ENCODE measurements at places on chromosomes 2 and 18.

GRCh38 chr18:57542812-57543427 lies 43.6 kb downstream of the FECH start:
- no peak for DNase-seq

- DNase-seq: no peak
Measured at GRCh38 chr2:32820088-32820487, 126.7 kb upstream of the LTBP1 start.

DNA sequence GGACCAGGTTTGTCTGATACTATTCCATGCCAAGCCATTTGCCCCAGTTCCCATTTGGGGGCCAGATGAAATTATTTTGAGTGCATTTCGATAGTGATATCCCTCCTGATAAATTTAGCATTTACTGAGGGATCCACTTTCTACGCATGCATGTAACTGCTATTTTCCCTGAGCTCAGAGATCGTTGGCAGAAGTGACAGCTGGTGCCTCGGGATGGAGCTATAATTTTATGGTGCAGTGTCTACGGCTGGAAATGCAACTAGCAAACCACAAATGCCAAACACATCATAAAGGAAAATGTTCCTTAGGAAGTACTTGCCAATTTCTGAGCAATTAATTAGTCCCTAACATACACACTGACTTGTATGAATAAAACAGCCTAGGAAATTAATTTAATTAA lies 254.8 kb downstream of the SLC8A1 start:
- no peak for DNase-seq

GRCh38 chr18:44846450-44846849 lies 165.8 kb downstream of the SETBP1 start:
- no peak for DNase-seq

DNA sequence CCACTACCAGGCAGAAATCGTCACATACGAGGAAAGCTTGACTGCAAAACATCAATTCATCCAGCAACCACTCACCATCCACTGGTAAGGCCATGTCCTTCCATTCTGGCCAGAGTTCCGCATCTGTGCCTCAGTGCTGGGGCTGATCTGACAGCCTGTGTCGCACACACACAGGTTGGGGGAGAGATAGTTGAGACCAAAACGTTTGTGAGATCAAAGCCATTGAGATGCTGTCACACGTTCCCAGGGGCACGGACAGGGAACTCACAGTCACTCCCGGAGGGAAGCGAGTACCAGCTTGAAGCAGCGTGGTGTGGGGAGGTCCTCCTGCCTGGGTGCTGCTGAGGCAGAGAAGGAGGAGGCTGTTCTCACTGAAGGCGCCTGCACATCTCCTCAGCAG lies 458.5 kb upstream of the SALL3 start:
- DNase-seq: no peak

- no peak for DNase-seq
Measured at GRCh38 chr18:48186131-48186766, 222.9 kb downstream of the ZBTB7C start.

Data from stimulated activated naive CD8-positive, alpha-beta T cell treated with anti-CD3 and anti-CD28 coated beads, Interleukin-15, Interleukin-2, amounts not matched to agents 100 U/mL and 50 U/mL, for 24 hours (primary cell).